ENCODE measurements at places on chromosomes 11 and 22. TPM values are rescaled to one million over a fixed set of nuclear protein-coding genes. Genes with fewer than 3 reads are reported as not detected.

- no peak for DNase-seq
Measured at GRCh38 chr11:12206529-12206928, 96.1 kb downstream of the MICAL2 start.

GRCh38 chr22:39917776-39918495 is 17.1 kb downstream of the GRAP2 start:
- no peak for DNase-seq

DNA sequence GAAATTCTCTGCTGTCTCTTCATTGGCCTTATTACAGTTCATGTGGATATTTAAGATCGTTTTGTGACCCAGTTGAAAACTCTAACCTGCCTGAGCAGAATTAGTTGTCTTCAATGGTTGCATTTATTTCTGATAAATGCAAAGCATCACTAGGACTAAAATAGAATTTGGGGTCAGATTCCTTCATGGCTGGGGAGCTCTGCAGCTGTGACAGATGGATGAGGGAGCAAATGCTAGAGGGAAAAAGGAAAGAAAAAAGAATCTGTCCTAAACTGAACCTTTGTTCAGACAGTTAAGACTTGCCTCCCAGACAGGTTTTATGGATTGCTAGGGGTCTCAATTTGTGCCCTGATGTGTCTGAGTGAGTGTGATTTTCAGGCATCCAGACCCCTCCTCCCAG is 113.0 kb downstream of the SYT9 start:
- no peak for DNase-seq

- DNase-seq, result no peak
Measured at GRCh38 chr11:86548271-86548917, 124.0 kb downstream of the ME3 start.

- no peak for DNase-seq
Measured at GRCh38 chr11:116033931-116034553, 529.8 kb upstream of the CADM1 start.

DNA sequence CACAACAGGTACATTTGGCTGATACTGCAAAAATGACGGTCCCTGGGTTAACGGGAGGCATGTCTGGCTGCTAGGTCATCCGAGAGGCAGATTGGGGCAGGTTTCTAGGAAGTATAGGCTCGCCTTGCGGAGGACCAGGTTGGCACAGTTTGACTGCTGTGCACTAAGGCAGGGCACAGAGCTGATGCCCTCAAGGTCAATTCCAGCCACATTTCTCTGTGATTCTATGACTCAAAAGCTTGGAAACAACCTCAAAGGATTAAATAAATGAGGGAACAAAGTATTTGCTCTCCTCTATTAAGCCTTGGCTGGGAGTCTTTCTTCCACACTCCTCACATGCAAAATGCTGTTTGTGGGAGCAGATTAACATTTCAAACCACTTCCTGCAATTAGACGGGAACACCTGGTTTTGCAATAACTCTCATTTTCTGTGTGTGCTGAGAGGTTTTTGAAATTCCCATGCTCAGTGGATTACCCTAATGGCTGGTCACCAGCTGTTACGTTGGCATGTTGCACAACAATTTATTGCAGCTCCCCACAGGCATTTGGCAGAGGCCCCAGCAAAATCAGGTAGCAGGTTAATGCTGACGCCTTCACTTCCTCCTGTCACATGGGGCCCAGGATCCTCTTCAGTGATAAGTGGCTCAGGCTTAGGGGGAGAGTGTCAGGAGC is 61.0 kb upstream of the PLET1 start:
- DNase-seq, result no peak

- no peak for DNase-seq
Measured at GRCh38 chr22:32465661-32466060, 1.4 kb upstream of the BPIFC start.

DNA sequence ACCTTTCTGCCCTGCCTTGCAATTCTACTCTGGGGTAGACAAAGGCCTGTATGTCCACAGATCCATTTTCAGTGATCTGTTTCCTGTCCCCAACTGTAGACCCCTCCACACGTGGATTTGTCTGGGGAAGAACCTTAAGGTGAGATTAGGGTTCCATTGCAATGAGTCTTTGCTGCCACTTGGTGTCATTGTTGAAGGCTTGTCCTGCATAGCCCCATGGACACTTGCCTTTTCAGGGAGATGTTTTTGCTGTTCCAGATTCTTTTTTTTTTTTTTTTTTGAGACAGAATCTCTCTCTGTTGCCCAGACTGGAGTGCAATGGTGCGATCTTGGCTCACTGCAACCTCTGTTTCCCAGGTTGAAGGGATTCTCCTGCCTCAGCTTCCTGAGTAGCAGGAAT is 21.8 kb downstream of the SERPING1 start:
- no peak for DNase-seq

DNA sequence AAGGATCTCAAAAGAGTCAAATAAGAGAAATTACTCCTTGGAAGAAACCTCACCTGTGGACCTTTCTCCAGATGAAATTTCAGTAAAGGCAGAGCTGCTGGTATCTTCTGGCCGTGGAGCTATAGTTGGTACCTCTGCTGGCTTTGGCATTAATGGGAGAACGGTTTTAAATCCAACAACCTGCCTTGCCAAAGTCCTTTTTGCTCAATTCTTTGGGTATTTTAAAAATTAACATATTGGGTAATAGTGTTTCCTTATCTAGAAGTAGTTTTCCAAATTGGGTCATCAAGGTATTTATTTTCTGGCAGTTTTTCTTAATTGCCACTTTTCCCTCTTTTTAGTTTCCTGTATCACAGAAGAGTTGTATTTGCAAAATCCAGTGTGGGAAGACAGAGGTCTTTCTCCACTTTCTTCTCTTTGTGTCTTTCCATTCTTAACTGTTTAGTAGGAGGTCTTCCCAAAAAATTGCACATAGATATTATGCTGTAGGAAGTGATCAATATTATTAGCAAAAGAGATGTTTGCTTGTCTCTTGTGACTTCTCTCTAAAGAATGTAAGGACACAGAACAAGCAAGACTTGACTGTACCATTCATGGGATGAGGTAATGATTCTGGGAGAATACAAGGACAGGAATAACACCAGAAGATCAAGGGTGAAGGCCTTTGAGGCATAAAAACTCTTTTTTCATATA is at the start of gene SAA4:
Gene SAA4 (minus strand): TSS at position 139 of the 693 bp plus-strand sequence. CDS start 876 bp downstream, outside the sequence.
- no peak for DNase-seq

DNA sequence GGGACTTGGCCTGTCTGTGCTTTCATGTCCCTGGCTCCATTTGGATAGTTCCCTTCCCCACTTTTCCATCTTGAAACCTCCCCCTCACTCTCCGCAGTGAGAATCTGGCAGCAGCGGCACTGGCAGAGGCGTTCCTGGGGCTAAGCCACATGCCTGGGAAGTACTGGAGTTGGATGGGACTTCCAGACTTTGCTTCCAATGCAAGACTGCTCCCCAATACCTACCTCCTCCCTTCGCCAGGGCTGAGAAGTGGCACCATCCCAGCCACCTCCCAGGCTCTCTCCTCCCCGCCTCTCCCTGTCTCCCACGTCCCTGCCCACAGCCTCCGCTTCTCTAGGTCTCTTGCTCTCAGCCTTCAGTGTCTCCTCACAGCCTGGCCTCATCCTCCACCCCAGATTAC is 16.6 kb downstream of the TST start:
- no peak for DNase-seq

- DNase-seq, result no peak
Measured at GRCh38 chr11:44695169-44695833, 31.5 kb upstream of the TSPAN18 start.

GRCh38 chr11:111520560-111520959 is 6.0 kb downstream of the HOATZ start:
- no peak for DNase-seq

The FAM83F gene
- 0.51 TPM for total RNA-seq

The HORMAD2 gene
- total RNA-seq, result not detected

The ANO3 gene
- total RNA-seq, result not detected

The OR5A1 gene
- not detected for total RNA-seq

The C1QTNF6 gene
- total RNA-seq, result 4.3 TPM

Measured in CD8-positive, alpha-beta memory T cell (primary cell).